ENCODE measurements at places on chromosomes 3 and 15.

GRCh38 chr3:46283881-46284450 is 41.7 kb downstream of the CCR3 start:
- DNase-seq: no peak

DNA sequence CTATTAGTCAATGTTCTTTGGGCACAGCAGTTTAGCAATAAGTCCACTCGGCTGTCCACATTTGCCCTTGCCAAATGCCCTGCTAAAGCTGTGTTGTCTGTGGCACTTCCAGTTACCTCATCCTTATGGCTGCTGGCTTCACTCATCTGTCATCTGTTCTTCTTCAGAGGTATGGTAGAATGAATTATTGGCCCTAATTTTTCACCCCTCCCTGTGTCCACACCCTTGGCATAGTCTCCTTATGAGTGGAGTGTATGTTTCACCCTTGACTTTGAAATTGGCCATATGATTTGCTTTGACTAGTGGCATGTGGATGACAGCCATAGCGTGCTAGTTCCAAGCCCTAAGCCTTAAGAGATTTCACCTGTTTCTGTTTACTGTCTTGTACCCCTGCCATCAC is 72.1 kb upstream of the EPHB1 start:
- DNase-seq: no peak

- no peak for DNase-seq
These were observed 68.0 kb downstream of the OXNAD1 start for GRCh38 chr3:16332904-16333426.

DNA sequence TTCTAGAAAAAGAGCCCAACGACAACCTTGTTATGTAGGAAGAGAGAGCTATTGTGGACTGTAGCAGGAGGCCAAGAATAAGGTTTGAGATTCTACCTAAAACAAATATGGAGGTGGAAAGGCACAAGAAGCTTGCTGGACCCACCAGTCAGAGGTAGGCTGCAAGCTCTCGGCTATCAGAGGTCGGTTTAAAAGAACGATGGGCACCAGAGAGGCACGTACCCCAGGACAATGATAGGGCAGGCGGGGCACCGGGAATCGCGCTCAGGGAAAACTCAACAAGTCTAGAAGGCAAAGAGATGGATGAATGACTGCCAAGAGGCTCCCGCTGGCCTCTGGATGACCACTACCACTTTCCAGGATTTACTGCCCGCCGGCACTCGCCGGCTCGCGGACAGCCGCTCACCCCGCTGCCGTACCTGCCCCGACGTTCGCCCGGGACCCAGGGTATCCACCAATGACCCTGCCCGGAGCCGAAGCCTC is 1.1 kb downstream of the HDGFL3 start:
- DNase-seq: no peak

DNA sequence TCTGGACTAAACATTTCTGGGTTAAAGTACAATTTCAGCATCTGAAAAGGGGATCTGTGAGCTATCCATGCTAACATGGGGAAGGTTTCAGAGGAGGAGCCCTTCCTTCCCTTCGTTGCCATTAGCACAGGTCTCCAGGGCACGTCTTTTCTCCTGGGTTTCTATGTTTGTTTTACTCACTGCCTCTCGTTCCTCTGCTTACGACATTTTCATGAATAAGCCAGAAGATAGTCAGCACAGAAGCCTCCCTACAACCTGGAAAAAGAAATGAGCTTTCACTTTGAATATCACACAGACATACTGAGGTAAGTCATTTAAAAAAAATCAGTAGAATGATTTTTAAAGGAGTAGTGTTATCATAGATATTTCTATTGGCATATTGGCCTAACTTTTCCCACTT is 117.2 kb upstream of the KCNMB2 start:
- DNase-seq: no peak

DNA sequence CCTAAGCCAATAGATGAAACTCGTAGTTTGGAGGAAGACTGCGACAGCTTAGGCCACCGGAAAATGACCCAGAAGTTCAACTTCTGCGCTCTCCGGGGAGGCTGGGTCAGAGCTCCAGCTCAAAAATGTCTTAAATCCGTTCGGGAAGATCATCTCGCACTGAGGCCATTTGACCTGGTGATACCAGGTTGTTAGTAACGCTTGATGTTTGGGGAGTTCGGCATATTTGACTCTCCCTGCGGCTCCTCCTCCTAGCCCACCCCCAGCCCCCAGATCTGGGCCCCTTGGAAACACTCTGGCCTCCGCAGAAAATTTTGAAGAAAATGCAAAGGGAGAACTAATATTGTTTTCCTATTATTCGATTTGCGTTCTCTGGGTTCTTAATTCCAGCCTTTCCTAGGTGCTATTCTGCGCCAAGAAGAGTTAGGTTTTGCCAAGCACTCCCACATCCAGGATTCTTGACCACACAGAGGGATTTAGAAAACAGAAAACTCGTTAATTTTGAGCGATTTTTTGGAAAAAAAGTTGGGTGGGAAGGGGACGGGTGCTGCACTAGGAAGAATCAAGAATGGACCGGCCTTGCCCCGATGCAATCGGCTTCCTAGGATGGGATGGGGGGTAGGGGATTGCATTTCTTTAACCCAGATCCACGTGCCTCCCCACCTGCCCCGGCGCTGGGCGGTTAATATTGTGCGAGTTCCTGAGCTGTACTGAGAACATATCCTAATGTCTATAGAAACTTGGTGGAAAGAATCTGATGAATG is 50.0 kb downstream of the ZIC4 start:
- DNase-seq: no peak

DNA sequence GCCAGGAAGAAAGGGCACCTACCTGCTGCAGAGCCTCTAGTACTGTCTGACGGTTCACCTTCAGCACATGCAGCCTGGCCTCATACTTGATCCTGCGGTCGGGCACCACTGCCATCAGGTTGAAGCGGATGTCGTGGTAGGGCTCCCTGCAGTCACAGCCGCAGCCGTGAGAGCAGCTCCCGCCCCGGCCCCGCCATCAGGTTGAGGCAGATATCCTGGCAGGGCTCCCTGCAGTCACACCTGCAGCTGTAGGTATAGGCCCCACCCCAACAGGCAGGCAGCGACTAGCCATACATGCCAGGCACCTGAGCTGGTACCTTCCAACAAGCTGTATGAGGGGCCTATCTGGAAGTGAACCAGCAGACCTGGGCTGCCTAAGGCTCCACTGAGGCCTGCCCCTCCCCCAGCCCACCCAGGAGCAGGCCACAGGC is 38.7 kb downstream of the SEMA3G start:
- DNase-seq: no peak

GRCh38 chr15:74382004-74382816 is 14.8 kb upstream of the CYP11A1 start:
- peak; percentile 57 for DNase-seq

DNA sequence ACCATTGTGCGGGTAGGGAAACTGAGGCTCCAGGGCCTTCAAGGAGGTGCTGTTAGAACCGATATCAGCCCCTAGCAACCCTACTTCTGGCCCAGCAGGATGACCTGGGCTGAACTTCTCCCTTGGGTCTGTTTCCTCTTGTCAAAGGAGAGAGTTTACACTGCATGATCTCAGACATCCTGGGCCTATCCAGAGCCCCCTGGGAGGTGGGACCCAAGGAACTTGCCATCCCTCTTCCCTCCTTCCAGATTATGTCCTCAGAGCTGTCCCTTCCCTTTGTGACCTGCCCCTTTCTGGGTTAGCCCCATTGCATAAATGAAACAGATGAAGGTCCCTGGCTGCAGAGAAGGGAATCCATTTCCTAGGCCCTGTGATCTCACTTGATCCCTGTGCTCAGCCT is 12.3 kb upstream of the DNAH1 start:
- DNase-seq: no peak

DNA sequence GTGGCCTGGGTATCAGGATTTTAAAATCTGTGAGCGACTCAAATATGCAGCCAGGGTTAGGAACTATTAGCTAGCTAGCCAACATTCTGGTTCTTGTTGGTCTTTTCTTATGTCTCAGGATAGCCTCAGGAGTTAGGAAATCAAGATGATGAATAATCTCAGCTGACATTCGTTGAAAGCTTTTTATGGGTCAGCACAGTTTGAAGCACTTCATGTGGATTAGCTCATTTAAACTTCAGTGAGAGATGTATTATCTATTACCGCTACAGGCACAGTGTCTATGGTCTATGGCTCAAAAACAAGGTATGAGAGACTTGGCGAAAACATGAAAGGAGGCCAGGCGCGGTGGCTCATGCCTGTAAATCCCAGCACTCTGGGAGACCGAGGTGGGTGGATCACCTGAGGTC is 187.5 kb upstream of the THRB start:
- DNase-seq: no peak

DNA sequence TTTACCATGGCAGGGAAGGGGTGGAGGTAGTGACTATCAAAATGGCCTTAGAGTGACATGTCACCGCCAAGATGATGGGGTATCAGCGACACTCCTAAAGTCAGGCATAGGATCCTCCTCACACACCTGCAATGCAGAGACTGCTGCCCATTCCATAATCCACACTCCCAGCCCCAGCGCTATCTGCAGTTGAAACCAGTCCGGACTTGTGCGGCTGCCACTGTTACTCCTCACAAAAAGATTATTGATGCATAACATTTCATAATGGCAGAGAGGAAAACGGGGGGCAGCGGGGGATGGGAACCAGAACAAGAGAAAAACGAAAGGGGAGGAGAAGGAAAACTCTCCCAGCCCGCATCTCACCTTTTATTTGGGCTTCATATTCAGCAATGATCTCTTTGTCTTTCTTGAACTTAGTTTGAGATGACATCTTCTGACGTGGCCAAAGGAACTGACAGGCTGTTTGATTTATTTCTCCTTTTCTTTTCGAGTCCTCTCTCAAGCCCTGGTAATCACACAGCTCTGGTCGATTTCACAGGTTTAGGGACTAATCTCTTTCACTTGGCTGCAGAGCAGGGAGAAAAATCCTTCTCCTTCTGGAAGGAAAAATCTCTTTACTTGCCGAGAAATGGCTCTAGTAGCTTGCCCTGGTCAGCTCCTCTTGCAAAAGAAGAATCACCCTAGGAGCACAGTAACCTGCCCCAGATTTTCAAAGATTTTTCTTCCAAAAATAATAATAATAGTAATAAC is 749 bp downstream of the SRGAP3 start:
- no peak for DNase-seq

GRCh38 chr3:11246663-11246970 is 25.6 kb upstream of the ATG7 start:
- DNase-seq: no peak

GRCh38 chr15:92676561-92676960 is 21.0 kb upstream of the FAM174B start:
- DNase-seq: no peak

GRCh38 chr15:99097441-99098410 is 7.2 kb upstream of the SYNM start:
- DNase-seq: no peak

GRCh38 chr15:57012556-57012955 is 94.1 kb downstream of the TCF12 start:
- DNase-seq: no peak

GRCh38 chr3:58681863-58682262 is 15.3 kb upstream of the FAM3D start:
- DNase-seq: no peak

GRCh38 chr3:78140866-78141265 is 1101.0 kb downstream of the ROBO2 start:
- DNase-seq: no peak

GRCh38 chr3:195010551-195011100 is 260.3 kb downstream of the XXYLT1 start:
- DNase-seq: no peak

DNA sequence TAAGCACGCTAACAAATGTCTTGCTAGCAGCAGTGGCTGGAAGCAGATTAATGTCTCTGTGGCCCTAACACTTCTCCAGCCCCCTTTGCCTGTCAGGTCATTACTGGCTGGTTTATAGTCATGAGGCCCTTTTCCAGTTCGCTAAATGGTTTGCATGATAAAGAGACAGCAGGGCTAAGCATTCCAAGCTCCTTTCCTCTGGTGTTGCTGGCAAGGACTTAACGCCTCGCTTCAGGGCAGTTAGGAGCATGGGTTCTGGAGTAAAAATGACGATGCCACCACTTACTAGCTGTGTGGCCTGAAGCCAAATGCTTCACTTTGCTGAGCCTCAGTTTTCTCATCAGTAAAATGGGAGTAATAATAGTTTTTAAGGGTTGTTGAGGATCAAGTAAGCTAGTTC is 185.9 kb downstream of the MEGF11 start:
- no peak for DNase-seq
